ENCODE measurements at places on chromosomes 3 and 15.

DNA sequence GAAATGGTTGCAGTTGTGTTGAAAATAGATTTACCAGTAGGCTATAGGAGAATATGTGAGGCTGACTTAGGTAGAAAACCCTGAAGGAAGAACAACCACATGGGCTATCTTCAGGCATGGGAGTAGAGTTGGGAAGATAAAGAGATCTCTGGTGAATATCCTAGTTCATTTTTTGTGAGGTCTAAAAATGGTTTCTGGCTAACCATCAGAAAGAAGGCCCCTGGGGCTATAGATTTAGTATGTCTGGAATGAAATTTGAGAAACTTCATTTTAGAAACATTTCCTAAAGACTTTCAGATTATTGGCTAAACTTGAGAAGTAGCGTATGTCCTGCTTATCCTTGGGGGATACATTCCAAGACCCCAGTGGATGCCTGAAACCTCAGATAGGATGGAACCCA, 148.2 kb downstream of the NAALADL2 start:
- DNase-seq, result no peak

DNA sequence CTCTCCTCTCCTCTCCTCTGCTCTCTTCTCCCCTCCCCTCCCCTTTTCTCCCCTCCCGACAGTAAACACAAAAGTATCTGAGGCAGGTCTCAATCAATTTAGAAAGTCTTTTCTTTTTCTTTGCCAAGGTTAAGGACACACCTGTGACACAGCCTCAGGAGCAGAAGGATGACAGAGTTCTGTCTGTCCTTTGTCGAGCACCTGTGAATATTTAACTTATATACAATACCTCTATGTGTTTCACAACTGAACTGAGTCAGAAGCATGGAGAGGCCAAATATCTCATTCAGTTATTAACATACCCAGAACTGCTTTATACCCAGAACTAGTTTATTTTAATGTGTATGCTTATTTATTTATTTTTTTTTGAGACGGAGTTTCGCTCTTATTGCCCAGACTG, 81.1 kb upstream of the ROBO1 start:
- DNase-seq, result no peak

GRCh38 chr3:63395960-63396359, 117.9 kb downstream of the SYNPR start:
- DNase-seq, result no peak

- DNase-seq, result no peak
Measured at GRCh38 chr3:177571271-177571943, 374.1 kb upstream of the TBL1XR1 start.

DNA sequence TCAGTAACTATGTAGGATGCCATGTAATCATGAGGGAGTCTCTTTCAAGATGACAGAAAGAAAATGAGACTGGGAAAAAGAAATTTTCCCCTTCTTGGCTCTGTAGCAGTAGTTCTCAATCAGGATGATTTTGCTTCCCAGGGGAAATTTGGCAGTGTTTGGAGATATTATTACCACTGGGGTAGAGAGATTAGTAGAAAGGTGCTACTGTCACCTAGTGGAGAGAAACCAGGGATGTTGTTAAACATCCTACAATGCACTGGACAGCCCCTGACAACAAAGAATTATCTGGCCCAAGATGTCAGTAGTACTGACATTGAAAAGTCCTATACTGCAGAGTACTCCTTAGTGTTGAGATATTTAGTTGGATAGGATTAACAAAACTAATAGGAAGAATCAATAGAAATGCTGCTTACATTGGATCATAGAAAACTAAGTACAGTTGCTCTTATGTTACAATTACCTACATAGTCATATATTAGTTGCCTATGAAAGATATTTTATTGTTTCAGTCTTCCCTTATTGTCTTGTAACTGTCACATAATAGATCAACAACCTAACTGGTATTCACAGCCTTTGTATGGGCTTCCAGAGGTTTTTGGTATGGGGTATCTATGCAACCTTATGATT, 433.3 kb downstream of the RAP2B start:
- DNase-seq, result peak; percentile 6

- no peak for DNase-seq
Measured at GRCh38 chr15:73139744-73140553, 87.7 kb downstream of the NEO1 start.

DNA sequence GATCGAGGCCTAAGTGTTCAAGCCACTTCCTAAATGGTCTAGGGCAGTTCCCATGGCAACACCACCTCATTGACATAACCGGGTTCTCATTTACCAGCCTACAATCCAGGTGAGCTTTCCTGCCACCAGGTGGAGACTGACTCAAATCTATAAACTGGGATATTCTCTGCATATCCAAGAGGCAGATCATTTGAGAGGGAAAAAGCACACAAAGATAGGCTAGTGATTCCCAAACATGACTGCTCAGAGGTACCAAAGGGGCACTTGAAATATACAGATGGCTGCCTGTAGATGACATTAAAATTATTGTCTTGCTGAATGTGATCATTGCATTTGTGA, 141.3 kb upstream of the PROK2 start:
- no peak for DNase-seq

GRCh38 chr3:186425788-186426730, 64.0 kb upstream of the DGKG start:
- DNase-seq, result peak; percentile 16

- DNase-seq, result no peak
Measured at GRCh38 chr3:62139957-62140356, 233.4 kb downstream of the FEZF2 start.

- DNase-seq, result no peak
Measured at GRCh38 chr3:58989163-58989562, 60.7 kb downstream of the CFAP20DC start.

- no peak for DNase-seq
Measured at GRCh38 chr3:134710313-134710680, 59.5 kb upstream of the KY start.

- DNase-seq, result no peak
Measured at GRCh38 chr15:70476441-70476840, 286.9 kb downstream of the UACA start.

- DNase-seq, result no peak
Measured at GRCh38 chr3:171013822-171014748, 12.4 kb downstream of the SLC2A2 start.

GRCh38 chr3:43144761-43145490, 39.0 kb upstream of the POMGNT2 start:
- no peak for DNase-seq

DNA sequence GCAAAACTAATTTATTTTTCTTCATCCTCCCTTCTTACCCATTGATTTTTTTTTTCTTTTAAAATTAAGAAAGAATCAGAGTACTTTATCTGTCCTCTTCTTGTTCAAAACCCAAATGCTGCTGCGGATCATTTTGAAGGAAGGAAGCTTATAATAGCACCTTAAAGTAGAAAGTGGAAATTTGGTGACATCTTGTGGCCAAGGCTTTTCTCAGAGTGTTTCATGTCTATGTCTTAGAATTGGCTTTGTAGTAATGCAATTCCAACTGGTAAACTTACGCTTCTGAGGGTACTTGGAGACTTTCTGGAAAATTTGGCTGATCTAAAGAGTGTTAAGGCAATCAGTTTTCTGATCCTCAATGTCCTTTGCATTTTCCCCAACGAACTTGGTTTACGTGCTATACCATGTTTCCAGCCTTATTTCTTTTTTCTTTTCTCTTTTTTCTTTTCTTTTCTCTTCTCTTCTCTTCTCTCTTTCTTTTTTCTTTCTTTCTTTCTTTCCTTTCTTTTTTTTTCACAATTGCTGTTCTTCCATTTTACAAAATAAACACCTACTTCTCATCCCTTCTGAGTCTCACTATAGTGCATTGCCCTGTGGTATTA, 30.7 kb downstream of the C3orf38 start:
- DNase-seq, result no peak

GRCh38 chr15:36970522-36970921, 129.8 kb downstream of the MEIS2 start:
- DNase-seq, result no peak

DNA sequence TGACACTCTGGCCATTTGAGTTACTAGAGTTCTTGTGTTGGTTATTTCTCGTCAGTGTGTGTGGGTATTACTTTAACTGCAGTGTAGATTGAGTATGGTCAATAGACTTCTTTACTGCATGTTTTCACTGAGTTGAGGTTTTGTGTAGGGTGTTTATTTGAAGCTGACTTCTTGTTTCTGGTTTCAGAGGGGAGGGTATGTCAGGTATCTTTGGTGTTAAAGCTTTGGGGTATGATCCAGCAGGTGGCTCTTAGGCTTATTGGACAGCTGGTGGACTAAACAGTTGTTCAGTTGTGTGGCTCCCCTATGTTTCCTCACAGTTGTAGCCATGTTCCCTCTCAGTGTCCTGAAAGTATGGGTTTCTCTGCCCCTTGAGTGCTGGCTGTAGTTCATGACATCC, 72.0 kb downstream of the AKAP13 start:
- no peak for DNase-seq

DNA sequence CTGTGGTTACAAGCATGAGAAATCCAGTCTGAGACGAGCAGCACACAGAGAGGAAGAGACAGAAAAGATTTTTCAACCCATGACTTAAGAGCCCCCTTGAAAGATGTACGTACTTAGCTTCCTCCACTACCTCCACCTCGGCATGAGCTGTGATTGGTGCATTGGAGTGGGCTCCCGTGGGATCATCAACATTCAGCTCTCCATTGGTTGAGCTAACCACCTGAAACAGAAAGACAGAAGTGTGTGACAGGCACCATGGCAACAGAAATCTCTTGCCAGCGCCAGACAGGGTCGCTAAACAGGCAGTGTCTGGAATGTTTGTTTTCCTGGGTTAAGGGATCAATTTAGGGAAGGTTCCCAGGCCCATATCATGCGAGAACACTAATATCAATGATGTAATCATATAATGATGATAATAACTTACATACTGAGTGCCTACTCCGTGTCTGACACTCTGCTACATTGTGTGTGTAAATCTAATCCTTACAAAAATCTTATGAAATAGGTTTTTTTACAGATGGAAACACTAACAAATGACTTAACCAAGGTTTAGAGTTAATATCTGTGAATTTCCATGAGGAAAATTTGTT, 17.5 kb upstream of the PPIB start:
- DNase-seq, result no peak

DNA sequence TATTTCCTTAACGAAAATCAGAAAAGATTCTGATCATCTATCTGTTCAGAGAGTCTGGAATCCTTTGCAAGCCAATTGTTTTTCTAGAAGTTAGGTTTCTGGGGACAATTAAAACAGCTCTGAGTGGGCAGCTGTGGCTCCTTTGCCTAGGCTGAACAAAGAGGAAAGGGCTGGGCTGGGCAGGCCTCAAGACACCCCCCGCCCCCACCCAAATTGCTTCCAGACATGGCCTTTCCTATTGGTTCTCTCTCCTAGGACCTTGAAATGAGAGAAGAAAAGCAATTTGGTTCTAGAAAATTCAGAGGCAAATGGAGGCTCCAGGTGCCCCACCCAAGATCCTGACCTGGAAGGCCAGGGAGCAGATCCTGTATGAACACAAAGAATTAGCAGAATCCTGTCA, 2.3 kb upstream of the ADPGK start:
- DNase-seq, result no peak

- no peak for DNase-seq
Measured at GRCh38 chr15:84766461-84767035, 18.2 kb downstream of the ZNF592 start.

GRCh38 chr3:34364335-34364734, 565.9 kb downstream of the PDCD6IP start:
- no peak for DNase-seq

DNA sequence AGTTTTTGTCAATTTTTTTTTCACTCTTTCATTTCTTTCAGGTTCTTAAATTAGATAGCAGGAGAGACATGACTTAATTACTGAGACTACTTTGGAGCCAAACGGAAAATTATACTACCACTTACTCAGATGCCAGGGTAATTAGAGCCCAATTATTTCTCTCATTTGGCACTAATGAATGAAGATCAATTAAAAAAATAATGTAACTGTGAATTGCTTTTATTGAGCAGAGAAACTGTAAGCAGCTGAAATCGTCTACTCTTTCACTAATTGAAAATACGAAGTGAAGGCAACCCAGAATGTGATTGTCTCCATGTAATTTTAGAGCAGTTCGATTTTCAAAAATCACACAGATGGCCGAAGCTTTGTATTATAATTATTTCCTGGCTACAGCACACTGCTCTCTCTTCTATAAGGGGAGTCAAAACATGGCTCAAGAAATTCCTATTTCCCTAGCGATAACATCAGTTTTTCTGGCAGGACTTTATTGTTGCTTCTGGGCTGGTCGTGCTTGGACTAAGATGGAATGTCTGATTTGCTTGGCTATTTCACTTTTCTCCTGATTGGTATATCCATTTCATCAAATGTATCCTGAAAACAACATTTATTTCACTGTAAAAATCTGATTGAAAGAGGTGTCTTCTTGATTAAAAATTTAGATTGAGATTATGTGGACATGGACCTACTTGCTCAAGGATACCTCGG, 55.8 kb upstream of the PDZRN3 start:
- DNase-seq, result no peak

DNA sequence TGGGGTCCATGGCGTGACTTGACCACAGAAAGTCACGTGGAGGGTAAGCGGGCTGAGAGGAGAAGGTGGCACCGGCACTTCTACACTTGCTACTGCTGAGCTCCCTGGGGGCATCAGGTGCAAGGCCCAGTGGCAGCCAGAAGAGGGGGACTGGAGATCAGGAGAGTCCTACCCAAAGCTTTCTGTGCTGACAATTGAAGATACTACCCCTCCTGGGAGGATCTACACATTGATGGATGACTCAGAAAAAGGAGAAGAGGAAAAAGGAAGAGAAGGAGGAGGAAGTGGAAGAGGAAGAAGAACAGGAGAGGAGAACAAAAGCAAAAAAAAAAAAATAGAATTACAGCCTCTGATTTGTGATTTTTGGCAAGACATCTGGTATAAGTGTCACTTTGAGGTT, 41.2 kb downstream of the MYO5C start:
- DNase-seq, result no peak

GRCh38 chr3:115666081-115666480, 42.8 kb downstream of the GAP43 start:
- DNase-seq, result no peak

- DNase-seq, result no peak
Measured at GRCh38 chr15:78211189-78211921, 23.0 kb downstream of the ACSBG1 start.

- DNase-seq, result peak; percentile 65
Measured at GRCh38 chr3:188673646-188674186, 498.1 kb upstream of the TPRG1 start.

DNA sequence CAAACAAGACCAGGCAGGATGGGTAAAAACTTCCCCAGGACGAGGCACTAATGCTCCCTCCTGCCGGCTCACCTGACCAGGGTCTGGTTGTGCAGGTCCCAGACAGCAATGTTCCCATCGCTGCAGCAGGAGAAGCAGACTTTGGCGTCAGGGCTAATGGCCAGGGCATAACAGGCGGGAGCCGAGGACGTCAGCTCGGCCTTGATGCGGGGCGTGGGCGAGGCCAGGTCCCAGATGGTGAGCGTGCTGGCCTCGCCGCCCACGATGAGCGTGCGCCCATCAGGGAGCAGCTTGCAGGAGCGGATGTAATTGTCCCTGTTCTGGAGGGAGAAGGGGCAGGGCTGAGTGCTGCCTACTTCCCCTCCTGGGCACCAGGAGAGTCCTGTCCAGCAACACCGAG, 43.4 kb downstream of the TLE3 start:
- DNase-seq, result no peak

DNA sequence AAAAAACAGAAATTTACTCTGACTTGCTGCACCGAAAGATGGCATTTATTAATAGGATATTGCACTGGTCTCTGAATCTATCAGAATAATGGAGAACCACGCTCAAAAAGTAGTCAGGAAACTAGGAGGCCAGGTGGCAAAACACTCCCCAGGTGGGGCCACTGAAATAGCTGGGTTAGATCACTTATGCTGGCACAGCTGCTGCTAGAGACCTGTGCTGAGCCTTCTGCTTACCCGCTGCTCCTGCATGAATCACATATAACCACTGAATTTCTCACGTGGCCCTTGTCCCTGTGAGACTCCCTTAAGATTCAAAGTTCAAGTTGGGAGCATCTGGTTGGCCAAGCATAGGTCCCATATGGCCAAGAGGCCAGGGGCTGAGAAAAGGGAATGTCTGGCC, 66.0 kb upstream of the OXTR start:
- no peak for DNase-seq
